ENCODE measurements at places on chromosomes 16 and 17.

DNA sequence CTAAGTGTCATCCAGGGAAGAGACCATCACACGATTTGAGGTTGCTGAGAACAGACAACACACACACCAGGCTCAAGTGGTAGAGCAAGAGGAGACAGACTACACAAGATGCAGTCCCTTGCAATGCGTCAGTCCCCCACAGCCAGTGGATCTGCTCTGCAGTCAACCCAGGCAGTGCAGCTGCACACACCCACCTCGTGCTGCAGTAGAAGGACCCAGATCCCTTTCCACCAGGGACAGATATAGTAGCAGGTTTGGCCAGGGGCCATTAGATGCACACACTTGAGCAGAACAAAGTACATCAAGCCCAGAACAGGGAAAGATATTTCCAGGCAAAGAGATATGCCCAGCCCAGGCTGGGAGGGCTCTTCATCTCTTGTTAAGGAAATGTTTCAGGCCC, 112.9 kb downstream of the GRIN2A start:
- no peak for DNase-seq

- DNase-seq, result no peak
Measured at GRCh38 chr17:44258811-44259351, 9.1 kb downstream of the SLC4A1 start.

DNA sequence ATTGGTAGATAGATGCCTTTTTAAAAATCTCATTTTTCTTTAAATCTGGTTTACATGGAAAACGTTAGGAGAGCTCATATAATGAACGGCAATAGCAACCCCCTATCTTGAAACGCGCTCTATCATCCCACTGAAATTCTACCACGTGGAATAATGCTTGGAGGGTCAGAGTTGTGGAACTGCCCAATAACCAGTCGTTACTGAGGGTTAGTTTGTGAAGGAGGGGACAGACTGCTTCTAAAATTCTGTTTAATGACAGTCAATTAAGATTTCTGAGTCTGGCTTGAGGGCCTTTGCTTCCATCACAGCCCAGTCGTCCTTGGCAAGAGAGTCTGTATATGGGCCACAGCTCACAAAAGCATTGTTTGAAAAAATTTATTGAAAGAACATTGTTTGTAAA, 482 bp downstream of the IRF8 start:
- DNase-seq, result no peak

DNA sequence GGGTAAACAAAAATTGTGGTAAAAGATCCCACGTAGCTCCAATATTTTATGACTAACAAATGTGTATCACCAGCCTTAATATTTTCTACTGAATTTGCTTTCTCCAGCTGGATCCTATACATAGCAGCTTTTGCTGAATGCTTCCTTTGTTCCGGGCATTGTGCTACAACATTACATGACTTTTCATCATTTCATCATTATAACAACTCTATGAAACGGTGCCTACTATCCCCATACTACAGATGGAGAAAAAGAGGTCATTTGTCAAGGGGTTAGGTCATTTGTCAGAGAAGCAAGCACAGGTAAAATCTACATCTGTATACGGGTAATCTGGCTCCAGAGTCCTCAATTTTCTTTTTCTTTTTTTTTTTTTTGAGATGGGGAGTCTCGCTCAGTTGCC, 74.3 kb downstream of the KANSL1 start:
- DNase-seq, result no peak

DNA sequence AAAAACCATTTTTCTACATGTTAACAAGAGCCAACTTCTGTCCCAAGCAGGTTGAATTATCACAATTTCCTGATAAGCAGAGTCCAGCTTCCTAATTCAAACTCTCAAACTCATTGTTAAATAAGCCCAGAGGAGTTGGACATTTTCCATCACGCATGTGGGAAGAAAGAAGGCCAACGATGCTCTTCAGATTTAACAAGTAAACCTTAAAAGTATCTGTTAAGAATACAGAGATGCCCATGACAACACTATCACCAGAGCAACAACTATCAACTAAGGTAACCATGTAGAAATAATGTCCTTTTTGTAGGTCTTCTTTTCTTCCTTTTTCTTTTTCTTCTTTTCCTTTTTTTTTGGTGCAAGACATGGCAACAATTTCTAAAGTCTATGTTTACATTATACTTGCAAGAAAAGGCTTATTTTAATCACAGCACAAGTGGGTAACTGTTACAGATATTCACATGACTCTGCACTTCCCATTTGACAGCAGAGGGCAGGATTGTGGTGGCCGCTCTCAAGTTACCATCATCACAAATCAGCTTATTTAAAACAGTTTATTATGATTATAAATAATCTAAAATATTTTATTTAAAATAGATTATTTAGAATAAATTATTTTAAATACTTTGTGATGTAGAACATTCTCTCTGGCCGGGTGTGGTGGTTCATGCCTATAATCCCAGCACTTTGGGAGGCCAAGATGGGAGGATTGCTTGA, 35.7 kb upstream of the DHRS7B start:
- DNase-seq, result peak; percentile 50

GRCh38 chr16:70739389-70739788, 53.5 kb upstream of the MTSS2 start:
- no peak for DNase-seq

GRCh38 chr16:85137323-85138072, 25.2 kb upstream of the CIBAR2 start:
- DNase-seq, result no peak

- DNase-seq, result peak; percentile 52
Measured at GRCh38 chr17:55722742-55723487, at the start of gene TMEM100. TSS of gene TMEM100 (minus strand) at chr17:55722864. CDS start at chr17:55721070, 1,794 bp downstream.

- DNase-seq, result no peak
Measured at GRCh38 chr17:4443476-4443875, 9.7 kb downstream of the SPNS3 start.

GRCh38 chr17:81865733-81866439, 5.3 kb downstream of the ARHGDIA start:
- peak; percentile 16 for DNase-seq

DNA sequence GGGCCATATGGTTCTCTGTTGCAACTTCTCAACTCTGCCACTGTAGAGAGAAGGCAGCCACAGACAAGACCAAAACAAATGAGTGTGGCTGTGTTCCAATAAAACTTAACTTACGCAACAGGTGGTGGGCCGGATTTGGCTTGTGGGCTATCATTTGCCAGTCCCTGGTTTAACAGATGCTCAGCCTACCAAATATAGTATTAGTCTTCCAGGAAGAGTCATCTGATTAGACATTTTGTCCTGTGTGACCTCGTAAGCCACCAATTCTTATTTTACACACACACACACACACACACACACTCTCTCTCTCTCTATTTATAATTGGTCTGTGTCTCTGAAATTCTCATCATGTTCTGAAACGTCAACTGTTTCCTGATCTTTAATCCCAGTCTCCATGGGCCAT, 245.9 kb downstream of the XYLT1 start:
- DNase-seq, result peak; percentile 86

DNA sequence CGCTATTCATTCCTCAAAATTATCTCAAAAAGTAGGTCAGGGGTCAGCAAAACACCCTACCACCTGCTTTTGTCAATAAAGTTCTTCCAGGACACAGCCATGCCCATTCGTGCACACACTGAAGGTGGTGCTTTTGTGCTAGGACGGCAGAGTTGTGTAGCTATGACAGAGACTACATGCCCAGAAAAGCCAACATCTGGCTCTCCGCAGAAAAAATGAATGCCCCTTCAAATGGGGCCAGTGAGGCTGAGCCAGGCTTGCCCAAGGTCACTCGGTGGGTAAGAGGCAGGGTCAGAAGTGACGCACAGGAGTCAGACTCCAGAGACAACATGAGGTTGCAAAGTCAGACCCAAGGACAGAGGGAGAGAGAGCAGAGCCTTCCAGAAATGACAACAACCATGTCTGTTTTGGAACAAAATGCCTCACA, 200.1 kb downstream of the XYLT1 start:
- DNase-seq, result no peak

DNA sequence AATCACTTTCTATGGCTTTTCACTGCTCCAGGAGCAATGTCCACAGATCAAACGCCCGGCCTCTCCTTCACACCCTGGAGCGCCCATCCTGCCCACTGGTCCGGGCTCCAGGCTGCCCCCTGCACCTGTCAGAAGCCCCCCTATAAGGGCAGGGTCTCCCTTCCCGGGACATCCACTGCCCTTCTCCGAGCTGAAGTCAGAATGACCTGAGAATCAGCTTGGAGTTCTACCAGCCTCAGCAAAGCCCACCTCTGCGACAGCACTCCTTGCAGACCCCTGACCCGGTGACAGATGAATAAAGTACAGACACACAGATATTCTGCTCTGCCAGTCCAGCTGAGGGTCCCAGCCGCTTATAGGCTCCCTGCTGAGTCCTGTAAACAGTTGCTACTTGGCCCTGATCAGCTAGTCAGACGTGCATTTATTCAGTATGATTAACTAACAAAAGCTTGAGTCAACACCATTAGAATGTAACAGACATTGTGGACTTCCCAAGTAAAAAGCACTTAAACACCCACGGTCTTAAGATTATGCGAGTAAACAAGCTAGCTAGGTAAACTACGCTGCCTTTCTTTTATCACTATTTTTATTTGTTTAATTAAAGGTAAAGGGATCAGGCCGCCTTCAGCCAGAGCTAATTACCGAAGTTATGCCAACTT, 4.8 kb downstream of the SLC7A5 start:
- no peak for DNase-seq

DNA sequence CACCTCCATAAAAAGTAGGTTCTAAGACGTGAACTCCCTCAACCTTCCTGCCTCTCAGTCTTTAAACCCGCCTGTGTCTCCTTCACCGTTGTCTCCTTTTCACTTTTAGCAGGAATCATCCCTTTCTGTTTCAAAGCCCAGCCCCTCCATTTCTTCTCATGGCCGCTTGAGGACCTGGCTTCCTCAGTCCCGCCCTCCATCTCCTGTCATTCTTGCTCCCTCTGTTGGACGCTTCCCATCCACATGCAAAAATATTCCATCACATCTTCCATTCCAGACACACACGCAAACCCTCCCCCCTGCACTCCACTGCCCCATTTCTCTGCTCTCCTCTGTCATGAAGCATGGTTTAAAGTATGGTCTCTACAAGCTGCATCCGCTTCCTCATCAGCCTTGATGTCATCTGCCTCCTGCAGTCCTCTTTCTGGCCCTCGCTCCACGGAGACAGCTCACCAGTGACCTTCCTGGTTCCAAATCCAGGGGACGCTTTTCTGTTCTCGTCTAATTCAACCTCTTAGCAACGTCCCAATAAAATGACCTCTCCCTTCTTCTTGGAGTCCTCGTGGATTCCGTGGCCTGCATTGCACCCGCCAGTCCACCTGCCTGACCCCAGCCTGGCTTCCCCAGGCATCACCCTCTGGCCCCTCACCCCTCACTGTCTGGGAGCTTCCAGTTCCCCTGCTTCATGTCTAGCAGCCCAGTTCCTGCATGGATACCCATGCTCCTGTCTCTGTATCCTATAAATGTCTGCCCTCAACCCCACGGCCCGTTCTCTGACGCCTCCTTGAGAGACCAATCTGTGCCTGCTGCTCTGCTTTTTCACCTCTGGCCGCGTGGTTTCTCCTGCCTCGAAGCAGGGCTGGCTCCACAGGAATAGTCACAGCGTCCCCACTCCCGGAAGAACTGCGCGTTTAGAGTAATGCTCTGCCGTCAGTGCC, 26.2 kb downstream of the ANKRD40 start:
- peak; percentile 67 for DNase-seq

- DNase-seq, result no peak
Measured at GRCh38 chr16:3348547-3349167, 7.0 kb upstream of the OR2C1 start.

- peak; percentile 43 for DNase-seq
Measured at GRCh38 chr17:77124192-77124889, 16.4 kb upstream of the SEC14L1 start.

DNA sequence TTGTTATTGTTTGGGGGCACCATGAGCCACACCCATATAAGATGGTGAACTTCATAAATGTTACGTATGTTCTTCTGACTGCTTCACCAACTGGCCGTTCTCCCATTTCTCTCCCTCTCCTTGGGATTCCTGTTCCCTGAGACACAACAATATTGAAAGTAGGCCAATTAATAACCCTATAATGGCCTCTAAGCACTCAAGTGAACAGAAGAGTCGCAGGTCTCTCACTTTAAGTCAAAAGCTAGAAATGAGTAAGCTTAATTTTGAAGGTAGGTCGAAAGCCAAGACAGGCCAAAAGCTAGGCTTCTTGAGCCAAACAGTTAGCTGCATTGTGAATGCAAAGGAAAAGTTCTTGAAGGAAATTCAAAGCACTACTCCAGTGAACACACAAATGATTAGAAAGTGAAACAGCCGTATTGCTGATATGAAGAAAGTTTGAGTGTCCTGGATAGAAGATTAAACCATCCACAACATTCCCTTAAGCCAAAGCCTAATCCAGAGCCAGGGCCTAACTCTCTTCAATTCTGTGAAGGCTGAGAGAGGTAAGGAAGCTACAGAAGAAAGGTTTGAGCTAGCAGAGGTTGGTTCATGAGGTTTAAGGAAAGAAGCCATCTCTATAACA, 25.8 kb downstream of the HLF start:
- DNase-seq, result no peak

DNA sequence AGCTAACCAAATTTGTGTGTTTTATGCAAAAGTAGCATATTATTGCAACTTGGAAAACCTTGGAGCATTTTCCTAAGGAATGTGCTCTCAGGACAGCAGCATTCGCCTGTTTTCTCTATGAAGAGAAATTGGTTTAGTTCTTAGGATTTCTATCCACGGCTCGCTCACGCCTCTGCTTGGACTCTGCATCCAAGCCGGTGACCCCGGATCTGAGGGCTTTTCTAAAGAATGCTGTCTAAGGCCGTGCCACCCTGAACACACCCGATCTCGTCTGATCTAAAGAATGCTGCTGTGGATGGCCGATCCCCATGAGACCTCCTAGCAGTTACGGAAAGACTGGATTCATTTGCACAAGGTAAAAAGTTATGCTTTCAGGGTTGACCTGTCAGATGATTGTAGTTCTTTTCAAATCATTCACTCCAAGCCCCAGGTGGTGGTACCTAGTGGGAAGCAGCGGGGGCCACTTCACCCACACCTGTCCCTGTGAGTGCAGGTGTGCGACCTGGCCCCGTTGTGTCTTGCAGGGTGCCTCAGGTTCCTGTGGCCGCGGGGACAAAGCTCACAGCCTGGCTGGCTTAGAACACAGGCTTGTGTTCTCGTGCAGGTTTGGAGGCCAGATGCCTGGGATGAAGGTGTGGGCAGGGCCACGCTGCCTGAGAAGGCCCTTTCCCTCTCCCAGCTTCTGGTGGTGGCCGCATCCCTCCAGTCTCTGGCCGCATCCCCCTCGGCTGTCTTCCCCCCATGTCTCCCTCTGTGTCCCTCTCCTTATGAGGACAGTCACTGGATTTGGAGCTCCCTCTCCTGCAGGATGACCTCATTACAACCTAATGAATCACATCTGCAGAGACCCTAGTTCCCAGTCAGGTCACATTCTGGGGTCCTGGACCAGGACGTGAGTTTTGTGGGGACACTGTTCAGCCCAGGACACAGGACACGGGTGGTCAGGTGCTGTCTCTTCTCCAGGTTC, 71.1 kb downstream of the BANP start:
- no peak for DNase-seq
